ENCODE measurements at places on chromosomes 1 and 21.
A peak's percentile ranks its signal among the peaks of the same experiment; 100 is the strongest.

DNA sequence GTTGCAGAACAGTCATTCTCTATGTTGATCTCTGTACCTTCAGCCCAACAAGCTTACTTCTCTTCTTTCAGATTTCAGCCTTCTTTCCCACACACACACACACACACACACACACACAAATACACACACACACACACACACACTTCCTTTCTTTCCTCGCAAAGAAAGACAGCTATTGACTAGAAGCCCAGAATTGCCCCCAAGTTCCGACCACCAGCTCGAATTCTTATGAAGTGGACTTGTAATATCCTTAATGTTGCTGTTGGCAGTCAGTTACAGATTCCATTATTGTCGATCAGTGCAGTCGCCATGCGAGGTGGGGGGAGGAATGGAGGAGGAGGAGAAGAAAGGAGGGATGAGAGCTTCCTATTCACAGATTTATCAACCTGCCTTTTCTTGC is 125.5 kb downstream of the CLEC20A start:
- DNase-seq, result no peak
- H3K4me1 ChIP-seq, result no peaks in the 10 kb centered on the region
- H3K27ac ChIP-seq, result no peak overlapping the region
- H3K36me3 ChIP-seq, result no peaks in the 10 kb centered on the region

- peaks cover 32% of the 10 kb centered on the region for H3K27me3 ChIP-seq
- H3K27ac ChIP-seq, result no peak overlapping the region
- no peak for DNase-seq
- no peaks in the 10 kb centered on the region for H3K36me3 ChIP-seq
- no peaks in the 10 kb centered on the region for H3K4me1 ChIP-seq
Observed at GRCh38 chr1:112017183-112017582, 27.7 kb upstream of the KCND3 start.

GRCh38 chr21:44299458-44300261 is at the start of gene PFKL:
Gene PFKL, plus strand, starts transcription at chr21:44300053. Its CDS starts 53 bp downstream, at chr21:44300106.
- DNase-seq, result peak; percentile 82
- peak within 1 kb of the TSS; percentile 94 for H3K27ac ChIP-seq
- H3K36me3 ChIP-seq, result peaks cover 2% of the 10 kb centered on the region
- H3K4me1 ChIP-seq, result peaks cover 42% of the 10 kb centered on the region
- no peaks in the 10 kb centered on the region for H3K27me3 ChIP-seq

- no peaks in the 10 kb centered on the region for H3K4me1 ChIP-seq
- H3K27me3 ChIP-seq, result no peaks in the 10 kb centered on the region
- DNase-seq, result no peak
- no peak overlapping the region for H3K4me3 ChIP-seq
- no peaks in the 10 kb centered on the region for H3K36me3 ChIP-seq
- no peak overlapping the region for H3K27ac ChIP-seq
Observed at GRCh38 chr1:49364676-49365075, 588.0 kb upstream of the BEND5 start.

- no peaks in the 10 kb centered on the region for H3K4me1 ChIP-seq
- no peak overlapping the region for H3K27ac ChIP-seq
- H3K4me3 ChIP-seq, result no peak overlapping the region
- no peak for DNase-seq
- peaks cover 2% of the 10 kb centered on the region for H3K27me3 ChIP-seq
Observed at GRCh38 chr21:35451276-35451675, 402.2 kb upstream of the RUNX1 start.

DNA sequence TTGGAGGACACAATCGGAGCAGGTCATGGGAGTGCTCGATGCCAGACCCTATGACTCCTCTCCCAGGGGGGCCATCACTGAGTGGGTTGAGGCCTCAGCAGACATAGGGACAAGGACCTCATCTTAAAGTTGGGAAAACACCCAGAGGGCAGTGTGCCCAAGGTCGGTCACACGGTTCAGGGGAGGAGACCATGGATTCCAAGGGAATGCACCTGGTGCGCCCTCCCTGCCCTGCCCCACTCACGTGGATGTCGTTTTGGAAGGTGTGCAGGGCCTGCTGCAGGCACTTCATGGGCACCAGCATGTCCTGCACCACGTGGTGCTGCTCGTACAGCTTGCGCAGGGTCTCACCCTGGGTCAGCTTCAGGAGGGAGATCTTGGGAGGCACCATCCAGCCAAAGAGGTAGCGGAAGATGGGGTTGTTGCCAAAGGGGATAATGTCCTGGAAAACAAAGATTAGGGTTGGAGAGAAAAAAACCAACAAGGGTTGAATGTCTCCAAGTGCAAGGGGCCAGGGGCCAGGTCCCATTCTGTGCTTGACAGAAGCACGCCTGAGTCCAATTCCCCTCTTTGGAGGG is 33.1 kb downstream of the DHCR24 start:
- H3K27me3 ChIP-seq, result no peaks in the 10 kb centered on the region
- H3K4me3 ChIP-seq, result no peak overlapping the region
- peaks cover 33% of the 10 kb centered on the region for H3K36me3 ChIP-seq
- no peak for DNase-seq
- no peak overlapping the region for H3K27ac ChIP-seq

- DNase-seq, result peak; percentile 50
- H3K27me3 ChIP-seq, result no peaks in the 10 kb centered on the region
- peaks cover 29% of the 10 kb centered on the region for H3K4me1 ChIP-seq
- H3K36me3 ChIP-seq, result peaks cover 10% of the 10 kb centered on the region
Observed at GRCh38 chr1:88998716-88999115, 6.3 kb upstream of the KYAT3 start.

Measured in activated CD8-positive, alpha-beta memory T cell treated with anti-CD3 and anti-CD28 coated beads, Interleukin-2, amount 10 ng/mL, durations not matched to agents 7 days and 5 days (primary cell).